ENCODE measurements at places on chromosomes 2 and 18. TPM values are rescaled to one million over a fixed set of nuclear protein-coding genes. Genes with fewer than 3 reads are reported as not detected.

- H3K4me3 ChIP-seq, result no peak overlapping the region
- no peaks in the 10 kb centered on the region for H3K4me1 ChIP-seq
- no peak for DNase-seq
These were observed 31.2 kb upstream of the EDAR start for GRCh38 chr2:109020217-109020637.

DNA sequence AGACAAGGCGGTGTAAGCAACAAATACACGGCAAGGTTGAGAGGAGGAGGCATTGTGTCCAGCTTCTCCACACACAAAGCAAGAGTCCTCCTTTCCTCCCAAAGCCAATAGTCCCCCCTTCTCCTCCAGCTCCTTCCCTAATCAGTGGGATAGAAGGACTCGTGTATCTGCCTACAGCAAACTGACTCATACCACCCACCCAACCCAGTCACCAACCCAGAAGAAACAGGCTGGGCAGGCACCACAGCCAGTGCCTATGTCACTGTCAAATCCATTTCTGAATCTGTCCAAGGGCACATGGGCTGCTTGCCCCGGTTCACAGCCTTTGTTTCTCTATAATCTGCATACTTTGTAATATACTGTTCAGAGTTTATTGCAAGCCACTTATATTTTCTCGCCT lies 19.2 kb upstream of the NMS start:
- no peaks in the 10 kb centered on the region for H3K4me1 ChIP-seq
- no peak overlapping the region for H3K27ac ChIP-seq
- H3K36me3 ChIP-seq, result no peaks in the 10 kb centered on the region
- no peak overlapping the region for H3K4me3 ChIP-seq

DNA sequence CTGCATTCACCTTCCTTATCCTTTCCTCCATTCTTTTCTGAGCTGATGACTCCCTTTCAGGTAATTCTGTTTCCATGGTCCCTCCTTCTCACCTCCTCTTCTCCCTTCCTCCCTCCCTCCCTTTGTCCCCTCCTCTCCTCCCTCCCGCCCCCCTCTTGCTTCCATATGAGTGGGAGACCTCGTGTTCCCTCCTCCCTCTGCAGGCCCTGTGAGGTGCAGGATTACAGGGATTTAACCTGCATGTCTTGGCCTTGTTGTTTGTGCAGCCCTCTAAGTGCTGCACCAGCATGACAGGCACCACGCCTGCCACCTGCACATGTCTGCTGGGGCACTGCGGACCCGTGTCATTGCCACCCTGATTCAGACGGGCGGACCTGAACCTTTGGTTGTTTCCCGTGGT lies 103.1 kb downstream of the SNTG2 start:
- no peak for DNase-seq
- no peaks in the 10 kb centered on the region for H3K36me3 ChIP-seq
- H3K4me3 ChIP-seq, result no peak overlapping the region

- no peak for DNase-seq
- H3K4me3 ChIP-seq, result no peak overlapping the region
- H3K27me3 ChIP-seq, result no peaks in the 10 kb centered on the region
- H3K4me1 ChIP-seq, result no peaks in the 10 kb centered on the region
These were observed 26.5 kb downstream of the MDH1 start for GRCh38 chr2:63614983-63615945.

GRCh38 chr2:43011158-43011491 lies 215.3 kb downstream of the ZFP36L2 start:
- no peaks in the 10 kb centered on the region for H3K36me3 ChIP-seq
- H3K27ac ChIP-seq, result no peak overlapping the region
- H3K4me1 ChIP-seq, result no peaks in the 10 kb centered on the region
- DNase-seq, result no peak

UGT1A4 gene
- total RNA-seq, result not detected

OTX1 gene
- not detected for total RNA-seq

TSPYL6 gene
- total RNA-seq, result not detected

KIAA2012 gene
- total RNA-seq, result not detected
